Stimulated activated CD4-positive, alpha-beta T cell treated with anti-CD3 and anti-CD28 coated beads, Interleukin-15, amount 100 ng/mL, for 1 hour (primary cell): ENCODE measurements at places on chromosomes 4 and X.

DNA sequence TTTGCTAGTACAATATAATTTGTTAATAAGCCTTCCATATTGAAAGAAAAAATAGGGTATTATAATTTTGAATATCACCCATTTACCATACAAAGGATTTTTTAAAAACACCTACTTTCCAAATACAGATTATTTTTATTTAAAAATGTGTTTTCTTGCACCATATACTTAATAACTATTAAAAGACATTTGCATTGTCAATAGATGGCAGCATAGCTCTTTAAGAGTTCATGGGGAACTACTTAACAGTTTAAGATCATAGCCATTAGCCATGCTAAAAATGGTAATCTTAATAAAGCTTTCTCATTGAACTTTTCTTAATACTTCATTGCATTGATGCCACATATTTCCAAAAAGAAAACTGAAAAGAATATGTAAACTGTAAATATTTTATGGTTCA is 1995.9 kb downstream of the C4orf33 start:
- DNase-seq: no peak

DNA sequence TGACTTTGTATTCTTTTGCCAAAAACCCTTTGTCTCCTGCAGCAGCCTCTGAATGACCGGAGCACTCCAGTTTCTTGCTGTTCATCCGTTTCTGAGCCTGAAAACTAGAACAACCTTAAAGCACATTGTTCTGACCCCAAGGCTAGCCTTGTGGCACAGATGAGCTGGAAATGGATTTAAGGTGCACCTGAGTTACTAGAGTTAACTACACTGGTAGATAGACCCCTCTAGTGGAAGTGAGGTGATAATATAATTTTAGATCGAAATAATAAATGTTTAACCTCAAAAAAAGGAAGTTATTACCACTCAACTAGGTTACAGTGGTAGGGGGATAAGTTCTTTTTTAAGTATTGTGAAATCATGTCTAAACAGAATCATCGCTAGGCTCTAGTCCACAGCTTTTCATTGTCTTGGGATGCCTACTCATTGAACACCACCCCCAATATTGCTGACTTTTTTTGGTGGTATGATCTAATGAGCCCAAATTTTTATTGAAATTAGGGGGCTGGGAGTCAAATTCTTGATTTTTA is 2.7 kb downstream of the PLS3 start:
- no peak for DNase-seq

DNA sequence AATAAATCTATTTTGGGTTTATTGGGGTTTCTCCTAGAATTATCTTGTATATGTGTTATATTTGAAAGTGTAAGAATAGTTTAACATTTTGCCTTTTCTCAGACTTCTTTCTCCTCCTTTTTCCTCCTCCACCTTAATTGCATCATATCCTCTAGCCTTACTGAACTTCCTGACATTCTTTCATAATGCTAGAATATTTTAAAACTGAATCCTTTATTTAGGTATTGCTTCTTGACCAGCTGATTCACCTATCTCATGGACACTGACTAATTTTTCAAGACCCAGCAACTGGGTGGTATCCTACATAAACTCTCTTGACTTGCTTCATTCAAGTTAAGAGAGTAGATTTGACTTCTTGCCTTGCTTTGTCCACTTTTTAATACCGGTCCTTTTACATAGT is 1508.9 kb downstream of the STIM2 start:
- no peak for DNase-seq

DNA sequence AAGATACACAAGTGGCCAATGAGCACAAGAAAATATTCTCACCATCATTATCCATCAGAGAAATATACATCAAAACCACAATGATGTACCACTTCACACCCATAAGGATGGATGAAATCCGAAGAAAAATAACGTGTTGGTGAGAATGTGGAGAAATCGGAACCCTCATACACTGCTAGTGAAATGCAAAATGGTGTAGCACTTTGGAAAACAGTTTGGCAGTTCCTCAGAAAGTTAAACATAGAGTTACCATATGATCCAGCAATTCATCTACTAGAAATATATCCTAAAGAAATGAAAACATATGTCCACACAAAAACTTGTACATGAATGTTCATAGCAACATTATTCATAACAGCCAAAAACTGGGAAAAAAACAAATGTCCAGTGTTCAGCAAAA is 18.5 kb upstream of the APBB2 start:
- no peak for DNase-seq

DNA sequence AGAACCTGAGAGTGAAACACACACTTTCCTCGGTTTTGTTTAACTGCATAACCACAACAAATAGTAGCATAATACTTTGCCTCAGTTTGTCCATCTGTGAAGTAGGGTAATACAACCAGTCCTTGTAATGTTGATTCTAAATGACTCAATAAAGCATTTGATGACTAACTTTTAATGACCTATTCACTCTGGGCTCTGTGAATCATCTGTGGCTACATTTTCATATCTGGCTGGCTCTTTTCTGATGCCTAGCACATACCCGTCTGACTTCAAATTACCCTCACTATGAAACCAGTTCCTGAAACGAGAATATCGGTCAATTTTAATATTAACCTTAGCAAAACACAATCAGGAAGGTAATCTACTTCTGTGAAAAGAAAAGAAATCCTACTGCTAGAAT is 151.0 kb downstream of the SH2D1A start:
- no peak for DNase-seq

- DNase-seq: no peak
Measured at GRCh38 chr4:76055016-76055415, 19.1 kb upstream of the CXCL11 start.

DNA sequence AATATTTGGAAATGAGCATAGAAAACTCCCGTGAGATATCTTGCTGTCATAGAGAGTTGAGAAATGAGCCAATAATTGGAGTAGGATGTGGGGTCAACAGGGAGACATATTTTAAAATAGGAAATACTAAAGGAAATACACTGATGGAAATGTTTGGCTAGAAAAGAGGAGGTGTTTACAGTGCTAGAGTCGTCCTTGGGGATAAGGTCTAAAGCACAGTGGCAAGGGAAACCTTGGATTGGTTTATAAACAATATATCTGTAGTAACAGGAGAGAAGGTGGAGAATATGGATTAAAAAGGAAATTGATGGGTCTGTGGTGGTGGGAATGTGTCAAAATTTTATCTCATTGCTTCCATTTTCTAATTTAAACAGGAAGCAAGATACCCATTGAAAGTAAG is 82.1 kb downstream of the PPEF2 start:
- no peak for DNase-seq

- DNase-seq: no peak
Measured at GRCh38 chr4:48698029-48698971, 81.8 kb downstream of the FRYL start.

GRCh38 chrX:38452603-38453002 is 100.2 kb downstream of the OTC start:
- DNase-seq: no peak

GRCh38 chrX:131830400-131831184 is 192.5 kb upstream of the STK26 start:
- DNase-seq: no peak

DNA sequence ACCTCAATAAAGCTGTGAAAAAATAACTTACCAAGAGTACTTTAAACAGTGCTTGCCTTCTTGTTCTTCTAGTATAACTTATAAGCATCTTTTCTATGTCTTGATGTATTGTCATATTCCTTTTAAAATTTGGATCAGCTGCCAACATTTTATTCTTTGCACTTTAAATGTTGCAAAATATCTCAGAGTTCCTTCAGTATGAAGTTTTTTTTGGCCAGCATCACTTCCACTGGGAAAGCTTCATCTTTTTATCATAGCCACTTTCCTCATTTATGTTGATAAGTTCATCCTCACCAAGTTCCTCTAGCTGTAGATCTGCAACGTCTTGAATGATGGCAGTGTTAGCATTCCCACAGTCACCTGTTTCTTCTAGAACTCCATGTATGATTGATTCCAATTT is 24.2 kb downstream of the CXorf58 start:
- DNase-seq: no peak

DNA sequence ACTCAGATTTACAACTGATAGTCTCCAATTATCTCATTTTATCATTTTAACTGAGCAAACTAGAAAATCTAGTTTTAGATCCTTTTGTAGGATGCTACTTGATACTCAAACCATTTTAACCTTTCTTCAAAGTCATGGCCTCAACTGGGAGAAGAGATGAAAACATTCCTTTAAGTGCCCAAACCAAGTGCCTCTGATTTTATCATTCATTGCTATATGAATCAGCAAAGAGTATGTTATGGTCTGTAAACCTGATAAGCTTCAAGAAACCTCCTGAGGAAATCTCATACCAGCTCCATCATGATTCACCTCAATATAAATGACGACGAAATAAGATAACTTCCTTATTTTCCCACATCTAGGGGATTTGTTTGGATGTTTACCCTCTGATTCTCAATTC is 119.9 kb downstream of the FAM13A start:
- no peak for DNase-seq

GRCh38 chrX:83510510-83511062 is 2.5 kb downstream of the POU3F4 start:
- no peak for DNase-seq

- no peak for DNase-seq
Measured at GRCh38 chr4:122083989-122084388, 68.1 kb upstream of the BLTP1 start.

DNA sequence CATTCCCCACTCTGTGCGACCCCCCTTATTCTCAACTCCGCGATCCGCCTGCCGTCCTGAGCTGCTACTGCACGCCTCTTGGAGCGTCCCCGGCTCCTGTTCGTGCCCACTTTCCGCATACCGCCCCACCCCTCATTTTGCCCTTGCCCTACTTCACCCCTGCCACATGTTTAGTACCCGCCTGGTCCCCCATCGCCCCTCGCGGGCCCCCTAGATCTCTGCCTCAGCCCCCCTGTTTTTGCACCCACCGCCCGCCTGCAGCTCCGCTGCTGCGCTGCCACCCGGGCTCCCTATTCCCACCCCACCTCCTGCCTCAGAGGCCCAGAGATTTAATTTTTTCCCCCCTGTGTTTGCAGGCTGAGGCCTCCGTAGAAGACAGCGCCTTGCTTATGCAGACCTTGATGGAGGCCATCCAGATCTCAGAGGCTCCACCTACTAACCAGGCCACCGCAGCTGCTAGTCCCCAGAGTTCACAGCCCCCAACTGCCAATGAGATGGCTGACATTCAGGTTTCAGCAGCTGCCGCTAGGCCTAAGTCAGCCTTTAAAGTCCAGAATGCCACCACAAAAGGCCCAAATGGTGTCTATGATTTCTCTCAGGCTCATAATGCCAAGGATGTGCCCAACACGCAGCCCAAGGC is 1.4 kb downstream of the MAGED1 start:
- DNase-seq: no peak

DNA sequence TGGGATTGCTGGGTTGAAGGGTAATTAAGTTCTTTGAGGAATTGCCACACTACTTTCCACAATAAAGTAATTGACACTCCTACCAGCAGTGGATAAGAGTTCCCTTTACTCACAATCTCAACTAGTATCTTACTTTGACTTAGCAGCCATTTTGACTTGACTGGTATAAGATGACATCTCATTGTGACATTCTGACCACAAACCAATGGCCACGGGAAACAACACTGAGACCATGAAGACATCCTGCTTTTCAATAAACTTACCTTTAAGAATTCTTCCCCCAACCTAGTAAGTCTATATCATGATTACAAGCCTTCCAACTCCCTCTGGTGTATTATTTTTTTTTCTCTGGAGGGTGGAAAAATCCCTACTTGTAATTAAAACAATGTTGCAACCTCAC is 66.9 kb upstream of the WDR1 start:
- no peak for DNase-seq

DNA sequence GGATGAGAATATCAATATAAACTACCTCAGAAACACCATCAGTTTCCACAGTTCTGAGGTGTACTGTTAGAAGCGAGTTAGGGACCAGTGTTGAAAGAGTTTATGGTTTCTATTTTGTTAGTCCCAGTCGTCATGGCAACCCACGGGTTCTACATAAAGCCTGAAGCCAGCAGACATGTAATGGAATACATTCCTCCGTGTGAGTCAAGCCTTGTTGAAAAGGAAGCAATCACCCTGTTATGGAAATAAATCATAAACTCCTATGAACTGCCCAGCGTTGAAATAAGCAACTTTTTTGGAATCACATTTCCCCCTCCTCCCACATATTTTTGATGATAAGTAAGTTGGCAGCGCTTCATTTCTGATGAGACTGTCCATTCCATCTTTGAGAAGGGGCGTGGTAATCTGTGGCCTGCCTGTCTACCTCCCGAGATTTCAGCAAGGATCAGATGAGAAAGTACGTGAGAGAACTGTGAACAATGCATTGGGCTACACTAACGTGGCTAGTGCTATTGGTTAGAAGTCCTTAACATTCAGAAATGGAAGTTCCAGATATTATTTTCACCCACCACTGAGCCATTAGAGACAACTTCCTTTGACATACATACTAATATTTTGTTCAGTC is 40.4 kb upstream of the PDHA1 start:
- DNase-seq: no peak

DNA sequence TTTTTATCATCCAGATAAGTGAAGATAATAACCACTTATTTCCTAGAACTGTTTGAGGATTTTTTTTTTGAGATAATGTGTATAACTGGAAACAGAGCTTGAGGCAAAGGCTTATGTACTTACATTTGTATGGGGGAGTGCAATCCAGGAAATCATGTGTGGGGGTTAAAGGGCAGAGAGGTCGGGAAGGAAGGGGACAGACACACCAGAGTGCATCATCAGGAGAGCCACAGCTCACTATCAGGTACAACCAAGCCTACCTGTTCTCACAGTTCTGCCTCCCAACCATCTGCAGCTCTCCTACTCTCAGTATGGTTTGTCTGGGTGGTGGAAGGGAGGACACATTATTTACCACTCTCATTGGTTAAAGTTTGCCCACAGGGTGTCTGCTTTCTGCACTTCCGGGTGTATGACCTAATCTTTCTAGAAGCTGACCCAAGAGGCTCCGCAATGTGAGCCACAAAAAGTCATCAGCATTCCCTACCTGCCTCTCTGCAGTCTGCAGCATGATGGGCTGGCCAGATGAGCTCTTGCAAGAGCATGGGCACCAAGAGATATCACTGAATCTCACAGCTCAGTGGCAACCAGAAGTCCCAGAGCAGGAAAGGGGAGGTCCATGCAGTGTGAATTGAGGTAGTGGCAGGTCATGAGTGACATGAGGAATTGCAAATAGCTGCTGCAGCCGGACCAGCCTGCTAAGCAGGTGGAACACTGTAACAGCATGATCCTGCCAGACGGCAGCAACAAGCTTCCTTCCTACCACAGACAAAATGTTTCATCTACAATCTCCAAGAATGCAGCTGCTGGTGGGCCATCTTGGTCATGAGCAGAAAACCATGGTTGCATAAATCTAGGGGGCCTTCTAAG is 36.9 kb upstream of the SPRY1 start:
- DNase-seq: no peak

DNA sequence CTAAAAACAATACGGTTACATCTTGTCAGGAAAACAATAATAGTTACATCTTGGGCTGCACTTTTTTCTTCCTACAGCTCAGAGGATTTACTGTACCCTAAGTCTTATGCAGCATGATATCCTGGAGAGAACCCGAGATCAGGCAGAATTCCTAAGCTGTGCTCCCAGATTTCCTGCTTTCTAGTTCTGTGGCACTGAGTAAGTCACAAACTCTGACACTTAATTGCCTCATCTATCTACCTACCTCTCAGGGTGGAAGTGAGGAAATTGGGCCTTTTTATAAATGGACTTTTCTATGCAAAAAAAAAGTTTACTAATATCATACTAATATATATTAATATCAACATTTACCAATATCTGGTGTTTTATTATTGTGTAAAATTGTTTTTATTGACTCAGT is 438.5 kb downstream of the INPP4B start:
- no peak for DNase-seq
